ENCODE measurements at places on chromosomes 12 and 14. TPM values are rescaled to one million over a fixed set of nuclear protein-coding genes. Genes with fewer than 3 reads are reported as not detected.

Gene SUPT16H
- 64.2 TPM for total RNA-seq

DNA sequence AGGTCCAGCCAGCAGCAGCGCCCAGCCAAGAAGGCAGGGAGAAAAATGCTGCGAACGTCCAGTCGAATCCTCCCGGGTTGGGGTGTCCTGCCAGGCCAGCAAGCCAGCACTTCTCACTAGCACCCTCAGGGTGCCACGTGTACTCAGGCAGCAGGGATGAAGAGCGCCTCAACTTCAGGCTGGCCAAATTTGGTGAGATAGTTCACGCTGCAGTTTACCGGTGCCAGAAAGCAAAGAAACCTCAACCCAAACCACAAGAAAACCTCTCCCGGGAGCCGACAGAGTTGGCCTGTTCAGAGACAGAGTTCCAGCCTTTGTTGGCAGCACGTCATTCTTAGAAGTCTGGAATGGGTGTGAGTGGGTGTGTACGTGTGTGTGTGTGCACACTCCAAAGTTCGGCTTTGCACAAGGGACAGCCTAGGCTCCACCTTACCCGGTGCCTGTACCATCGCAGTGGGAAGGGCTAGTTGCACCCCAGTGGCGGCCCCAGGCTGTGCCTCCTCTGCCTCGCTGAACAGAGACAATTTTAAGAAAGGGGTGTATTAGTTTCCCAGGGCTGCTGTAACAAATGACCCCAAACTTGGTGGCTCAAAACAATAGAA is 42.1 kb downstream of the ELK3 start:
- peaks cover 21% of the 10 kb centered on the region for H3K4me1 ChIP-seq
- no peaks in the 10 kb centered on the region for H3K36me3 ChIP-seq

DNA sequence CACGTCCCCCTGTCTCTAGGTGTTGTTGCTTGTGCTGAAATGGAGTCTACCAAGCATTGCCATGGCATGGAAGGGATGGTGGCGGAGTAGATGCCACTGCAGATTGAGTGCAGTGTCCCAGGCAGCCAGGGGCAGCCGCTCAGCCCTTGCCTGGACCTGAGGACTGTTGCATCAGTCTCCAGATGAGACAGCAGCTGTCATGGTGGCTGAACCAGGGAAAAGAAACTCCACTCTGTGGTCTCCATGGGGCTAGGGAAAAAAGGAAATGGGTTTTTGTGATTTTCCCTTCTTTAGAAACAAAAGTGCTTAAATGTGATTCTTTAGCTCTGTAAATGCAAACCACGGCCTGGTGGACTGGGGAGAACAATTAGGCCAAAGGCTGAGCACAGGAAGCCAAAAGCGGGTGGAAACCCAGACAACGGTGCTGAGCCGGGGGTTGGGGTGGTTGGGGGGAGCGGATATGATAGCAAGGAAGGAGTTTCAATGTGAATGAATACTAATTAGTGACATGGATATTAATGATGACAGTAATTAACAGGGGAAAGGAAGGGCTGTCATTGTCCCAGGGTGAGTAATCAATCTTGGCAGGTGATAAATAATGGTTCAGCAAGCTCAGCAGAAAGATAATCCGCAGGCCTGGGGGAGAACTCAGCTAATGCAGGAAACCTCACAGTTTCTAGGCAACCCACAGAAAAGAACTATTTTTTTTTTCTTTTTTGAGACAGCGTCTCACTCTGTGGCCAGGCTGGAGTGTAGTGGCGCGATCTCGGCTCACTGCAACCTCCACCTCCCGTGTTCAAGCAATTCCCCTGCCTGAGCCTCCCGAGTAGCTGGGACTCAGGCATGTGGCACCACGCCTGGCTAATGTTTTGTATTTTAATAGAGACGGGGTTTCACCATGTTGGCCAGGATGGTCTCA is 442.6 kb downstream of the DPF3 start:
- no peaks in the 10 kb centered on the region for H3K4me1 ChIP-seq
- H3K27me3 ChIP-seq, result no peaks in the 10 kb centered on the region

Gene NPAS3
- total RNA-seq, result 12.0 TPM

- H3K27ac ChIP-seq, result no peak overlapping the region
- DNase-seq, result no peak
- no peaks in the 10 kb centered on the region for H3K36me3 ChIP-seq
- H3K4me3 ChIP-seq, result no peak overlapping the region
- H3K4me1 ChIP-seq, result peaks cover 11% of the 10 kb centered on the region
Measured at GRCh38 chr12:130124605-130125244, 37.5 kb upstream of the FZD10 start.

Gene STAB2
- 1.2 TPM for total RNA-seq

Gene AMN
- total RNA-seq, result 0.13 TPM

- H3K27ac ChIP-seq, result no peak overlapping the region
- no peak for DNase-seq
- no peaks in the 10 kb centered on the region for H3K36me3 ChIP-seq
Measured at GRCh38 chr12:106975098-106975497, 11.8 kb downstream of the MTERF2 start.

Gene PRH2
- not detected for total RNA-seq

GRCh38 chr12:49342066-49342913 is 4.4 kb upstream of the DNAJC22 start:
- H3K4me3 ChIP-seq, result peak overlapping the region; percentile 48
- no peaks in the 10 kb centered on the region for H3K36me3 ChIP-seq
- no peak overlapping the region for H3K27ac ChIP-seq

Gene MGST1
- total RNA-seq, result 48.0 TPM

Gene GZMB
- total RNA-seq, result not detected

DNA sequence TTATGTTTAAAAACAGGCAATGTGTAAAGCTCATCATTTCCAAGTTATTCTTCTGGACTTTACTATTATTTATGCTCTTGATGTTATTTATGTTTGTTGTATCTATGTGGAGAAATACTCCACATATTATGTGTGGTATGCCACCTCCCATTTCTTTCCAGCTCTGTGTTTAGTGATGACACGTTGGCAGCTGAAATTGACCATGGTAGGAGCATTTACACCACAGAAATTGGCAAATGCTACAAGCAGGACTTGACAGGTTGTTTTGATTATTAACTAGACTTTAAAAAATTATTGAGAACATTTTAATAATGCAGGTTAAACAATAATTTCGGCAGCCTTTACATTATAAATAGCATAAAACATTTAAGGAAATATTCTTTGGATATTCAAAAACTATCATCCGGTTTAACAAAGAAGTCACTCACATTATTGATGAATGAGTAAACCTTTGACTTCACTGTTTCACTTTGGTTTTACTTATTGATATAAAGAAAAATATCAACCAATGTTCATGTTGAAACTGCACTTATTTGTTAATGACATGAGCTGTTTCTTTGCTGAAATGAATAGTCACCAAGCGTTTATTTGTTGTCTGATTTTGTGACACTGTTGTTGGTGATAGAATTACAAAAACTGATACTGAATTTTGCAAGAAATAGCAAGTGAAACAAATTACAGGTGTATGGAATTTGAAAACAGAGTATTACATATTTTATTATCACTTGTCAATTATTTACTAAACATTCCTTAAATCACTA is 76.8 kb downstream of the HMGA2 start:
- H3K4me1 ChIP-seq, result no peaks in the 10 kb centered on the region
- DNase-seq, result no peak
- H3K27ac ChIP-seq, result no peak overlapping the region
- no peaks in the 10 kb centered on the region for H3K27me3 ChIP-seq
- no peak overlapping the region for H3K4me3 ChIP-seq

GRCh38 chr12:64147011-64147631 is 75.0 kb downstream of the KICS2 start:
- no peak for DNase-seq
- H3K4me1 ChIP-seq, result peaks cover 1% of the 10 kb centered on the region
- H3K36me3 ChIP-seq, result no peaks in the 10 kb centered on the region
- no peak overlapping the region for H3K4me3 ChIP-seq
- no peak overlapping the region for H3K27ac ChIP-seq

GRCh38 chr14:86613126-86613525 is 1083.2 kb downstream of the FLRT2 start:
- no peak for DNase-seq
- no peaks in the 10 kb centered on the region for H3K36me3 ChIP-seq
- no peak overlapping the region for H3K4me3 ChIP-seq
- no peaks in the 10 kb centered on the region for H3K4me1 ChIP-seq

DNA sequence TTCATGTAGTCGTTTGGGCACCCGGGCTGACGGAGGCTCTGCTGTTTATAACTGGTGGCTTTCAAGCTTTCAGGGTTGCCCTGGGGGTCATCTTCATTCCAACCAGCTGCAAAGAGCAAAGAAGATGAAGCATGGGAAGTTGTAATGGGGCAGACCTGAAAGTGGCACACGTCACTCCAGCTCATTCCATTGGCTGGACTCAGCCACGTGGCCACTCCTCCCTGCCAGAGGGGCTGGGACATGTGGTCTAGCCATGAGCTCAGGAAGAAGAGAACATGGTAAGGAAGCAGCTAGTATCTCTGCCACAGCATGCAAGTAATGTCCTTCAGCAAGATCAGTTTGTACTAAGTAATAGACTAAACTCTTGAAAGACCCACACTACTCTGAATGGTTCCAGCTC is 51.7 kb upstream of the FERMT2 start:
- no peak overlapping the region for H3K27ac ChIP-seq
- H3K4me3 ChIP-seq, result no peak overlapping the region
- H3K36me3 ChIP-seq, result no peaks in the 10 kb centered on the region
- no peaks in the 10 kb centered on the region for H3K27me3 ChIP-seq
- H3K4me1 ChIP-seq, result peaks cover 9% of the 10 kb centered on the region
- DNase-seq, result no peak

GRCh38 chr14:86942936-86943335 is 1050.0 kb downstream of the GALC start:
- DNase-seq, result no peak
- no peaks in the 10 kb centered on the region for H3K36me3 ChIP-seq
- no peaks in the 10 kb centered on the region for H3K27me3 ChIP-seq
- no peaks in the 10 kb centered on the region for H3K4me1 ChIP-seq

DNA sequence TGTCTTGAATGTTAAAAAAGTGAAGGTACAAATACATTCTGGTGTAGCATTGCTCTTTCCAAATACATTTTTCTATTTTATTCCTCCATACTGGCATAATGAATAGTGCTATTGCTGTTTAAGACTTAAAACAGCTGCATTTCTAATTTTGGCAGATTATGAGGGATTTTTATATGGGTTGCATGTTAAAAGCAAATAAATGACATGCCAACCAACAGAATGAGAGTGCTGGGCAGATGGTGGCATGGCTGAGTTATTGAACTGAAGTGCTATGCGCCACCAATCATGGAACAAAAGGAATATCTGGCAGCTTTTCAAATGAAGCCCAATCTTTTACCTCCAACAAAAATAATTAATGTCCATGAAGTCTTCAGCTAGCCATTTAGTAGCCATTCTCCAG is 215.0 kb downstream of the PRKD1 start:
- H3K27ac ChIP-seq, result no peak overlapping the region
- no peaks in the 10 kb centered on the region for H3K36me3 ChIP-seq
- H3K4me3 ChIP-seq, result no peak overlapping the region

GRCh38 chr12:112913038-112913688 is 6.4 kb downstream of the OAS1 start:
- DNase-seq, result no peak
- no peak overlapping the region for H3K4me3 ChIP-seq
- H3K27ac ChIP-seq, result no peak overlapping the region
- H3K36me3 ChIP-seq, result no peaks in the 10 kb centered on the region

DNA sequence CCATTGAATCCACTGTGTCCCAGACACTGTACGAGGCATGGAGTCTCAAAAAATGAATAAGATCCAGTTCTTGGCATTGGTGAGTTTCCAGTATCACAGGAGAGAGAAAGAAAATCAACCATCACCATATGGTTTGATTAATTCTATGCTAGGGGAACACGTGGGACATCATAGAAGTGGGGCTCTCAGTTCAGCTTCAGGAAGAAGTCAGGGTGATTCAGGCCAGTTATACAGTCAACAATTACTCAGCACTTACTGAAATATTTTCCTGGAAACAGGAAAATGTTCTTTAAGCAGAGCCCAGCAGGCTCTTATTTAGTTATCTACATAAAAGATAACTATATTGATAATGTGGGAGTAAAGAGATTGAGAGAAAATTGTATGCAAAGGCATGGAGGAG is 407.2 kb downstream of the NOVA1 start:
- H3K4me1 ChIP-seq, result no peaks in the 10 kb centered on the region
- DNase-seq, result no peak
- H3K27me3 ChIP-seq, result no peaks in the 10 kb centered on the region
- no peak overlapping the region for H3K4me3 ChIP-seq

- H3K27me3 ChIP-seq, result no peaks in the 10 kb centered on the region
- DNase-seq, result no peak
- H3K4me1 ChIP-seq, result peaks cover 7% of the 10 kb centered on the region
- H3K27ac ChIP-seq, result no peak overlapping the region
- no peaks in the 10 kb centered on the region for H3K36me3 ChIP-seq
Measured at GRCh38 chr12:124297389-124297788, 2.5 kb downstream of the RFLNA start.

Gene RIMBP2
- 1.1 TPM for total RNA-seq

DNA sequence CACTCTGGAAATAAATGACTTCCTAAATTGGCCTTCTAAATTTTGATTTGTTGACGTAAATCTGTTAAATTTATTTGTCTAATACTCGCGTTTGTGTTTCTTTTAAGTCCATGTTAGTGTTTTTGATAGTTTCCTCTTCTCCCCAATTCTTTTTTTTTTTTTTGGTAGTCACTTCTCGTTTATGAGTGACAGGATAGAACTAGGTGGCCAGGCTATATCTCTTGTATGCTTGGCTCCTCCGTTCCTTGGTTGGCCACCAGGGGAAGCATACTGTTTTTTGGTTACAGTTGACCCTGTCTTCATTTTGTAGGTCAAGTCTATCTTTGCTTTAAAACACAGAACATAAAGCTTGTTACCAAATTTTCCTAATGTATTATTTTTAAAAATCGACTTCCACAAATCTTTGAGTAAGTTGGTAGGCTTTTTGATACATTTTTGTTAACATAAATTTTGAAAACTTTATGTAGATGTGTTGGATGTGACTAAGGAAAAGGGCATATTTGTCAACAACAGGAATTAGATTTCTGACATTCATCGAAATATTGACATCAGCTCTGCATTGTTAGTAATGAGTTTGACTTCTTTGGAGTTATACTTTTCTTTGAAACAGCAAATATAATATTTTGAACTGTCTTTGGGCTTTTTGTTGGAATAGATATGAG is 2.2 kb downstream of the RCOR1 start:
- no peak overlapping the region for H3K4me3 ChIP-seq
- no peak overlapping the region for H3K27ac ChIP-seq
- DNase-seq, result no peak
- H3K4me1 ChIP-seq, result peaks cover 7% of the 10 kb centered on the region
- H3K27me3 ChIP-seq, result no peaks in the 10 kb centered on the region

DNA sequence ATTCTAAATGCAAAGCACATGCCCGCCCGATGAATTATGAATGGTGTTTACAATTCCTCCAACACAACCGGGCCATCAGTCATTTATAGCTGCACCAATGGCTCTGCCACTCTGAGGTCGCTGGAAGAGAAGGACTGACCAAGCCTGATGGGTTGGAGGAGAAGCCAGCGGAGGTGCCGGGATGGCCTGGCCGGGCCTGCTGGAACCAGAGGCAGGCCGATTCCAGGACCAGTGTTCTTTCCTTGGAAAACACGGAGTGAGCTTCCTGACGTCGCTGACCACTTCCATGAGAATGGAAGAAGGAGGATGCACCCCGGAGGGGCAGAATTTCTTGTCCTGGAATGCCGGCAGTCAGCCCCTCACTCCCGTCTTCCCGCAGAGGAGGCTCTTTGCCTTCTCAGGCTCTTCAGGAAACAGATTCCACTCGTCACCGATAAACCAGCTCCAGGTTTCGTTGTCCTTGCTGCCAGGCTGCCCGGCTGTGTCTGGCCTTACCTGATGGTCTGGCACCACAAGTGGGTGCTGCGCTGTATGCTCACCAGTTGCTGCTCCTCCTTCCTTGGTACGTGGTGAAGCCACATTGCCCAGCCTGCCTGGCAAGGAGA is 358.5 kb upstream of the SFSWAP start:
- H3K36me3 ChIP-seq, result no peaks in the 10 kb centered on the region
- peaks cover 21% of the 10 kb centered on the region for H3K4me1 ChIP-seq
- DNase-seq, result no peak
- no peaks in the 10 kb centered on the region for H3K27me3 ChIP-seq
- no peak overlapping the region for H3K27ac ChIP-seq
